HuH-7.5 (cell line): ENCODE measurements at places on chromosomes 3 and 15.

- no peak for DNase-seq
Observed at GRCh38 chr3:42960282-42960681, 18.8 kb upstream of the GASK1A start.

- no peak for DNase-seq
Observed at GRCh38 chr3:48656841-48657281, 5.8 kb downstream of the CELSR3 start.

DNA sequence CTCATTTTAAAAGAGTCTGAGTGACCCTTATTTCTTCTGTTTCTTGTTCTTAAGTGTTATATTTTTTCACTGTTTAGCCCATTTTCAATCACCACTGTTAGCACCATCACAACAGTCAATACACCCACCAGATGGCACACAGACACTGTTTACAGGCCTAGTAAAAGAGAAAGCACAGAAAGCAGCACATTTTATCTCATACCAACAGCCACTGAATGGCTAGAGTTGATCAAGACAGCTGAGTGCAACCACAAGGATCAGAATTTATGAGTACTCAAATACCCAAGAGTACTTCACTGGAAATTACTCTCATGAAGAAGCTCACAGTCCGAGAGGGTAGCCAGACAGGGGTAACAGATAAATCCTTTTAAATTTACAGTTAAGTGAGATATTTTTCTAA, 127.0 kb downstream of the TFDP2 start:
- no peak for DNase-seq

DNA sequence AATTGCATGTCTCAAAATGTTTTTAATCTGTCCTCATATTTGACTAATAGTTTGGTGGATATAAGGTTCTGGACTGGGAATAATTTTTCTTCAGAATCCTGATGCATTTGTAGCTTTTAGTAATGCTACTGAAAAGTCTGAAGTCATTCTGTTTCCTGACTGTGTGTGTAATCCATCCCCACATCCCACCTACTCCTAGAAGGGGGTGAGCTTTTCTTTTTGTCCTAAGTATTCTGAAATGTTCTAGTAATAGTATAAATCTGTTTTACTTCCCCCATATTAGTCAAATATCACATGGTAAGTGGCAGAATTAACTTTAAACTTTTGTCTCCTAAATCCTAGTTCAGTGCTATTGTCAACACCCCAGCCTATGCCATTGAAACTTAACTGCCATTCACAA, 162.8 kb downstream of the GREM1 start:
- DNase-seq, result no peak

DNA sequence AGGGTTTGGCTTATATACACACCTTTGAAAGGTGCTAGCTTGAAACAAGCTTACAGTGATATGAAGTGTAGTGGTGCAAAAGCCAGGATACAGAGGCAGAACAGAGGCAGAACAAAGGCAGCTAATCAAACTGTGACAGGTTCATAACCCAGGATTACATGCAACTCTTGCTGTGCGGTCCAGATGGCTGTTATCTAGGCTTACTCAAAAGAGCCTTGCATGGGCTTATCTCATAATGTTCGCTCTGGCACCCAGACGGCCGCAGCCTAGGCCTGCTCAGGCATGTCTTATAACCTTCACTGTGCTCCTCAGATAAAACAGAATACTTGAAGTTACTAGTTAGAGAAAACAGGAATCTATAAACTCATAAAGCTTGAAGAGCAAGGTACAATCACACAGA, 22.8 kb upstream of the NOX5 start:
- DNase-seq, result no peak

- DNase-seq, result peak; percentile 13
Observed at GRCh38 chr3:140699516-140700231, 21.8 kb downstream of the TRIM42 start.

GRCh38 chr3:117285737-117286136, 576.2 kb downstream of the TUSC7 start:
- DNase-seq, result no peak

- no peak for DNase-seq
Observed at GRCh38 chr15:47514200-47514652, 203.1 kb upstream of the SEMA6D start.

DNA sequence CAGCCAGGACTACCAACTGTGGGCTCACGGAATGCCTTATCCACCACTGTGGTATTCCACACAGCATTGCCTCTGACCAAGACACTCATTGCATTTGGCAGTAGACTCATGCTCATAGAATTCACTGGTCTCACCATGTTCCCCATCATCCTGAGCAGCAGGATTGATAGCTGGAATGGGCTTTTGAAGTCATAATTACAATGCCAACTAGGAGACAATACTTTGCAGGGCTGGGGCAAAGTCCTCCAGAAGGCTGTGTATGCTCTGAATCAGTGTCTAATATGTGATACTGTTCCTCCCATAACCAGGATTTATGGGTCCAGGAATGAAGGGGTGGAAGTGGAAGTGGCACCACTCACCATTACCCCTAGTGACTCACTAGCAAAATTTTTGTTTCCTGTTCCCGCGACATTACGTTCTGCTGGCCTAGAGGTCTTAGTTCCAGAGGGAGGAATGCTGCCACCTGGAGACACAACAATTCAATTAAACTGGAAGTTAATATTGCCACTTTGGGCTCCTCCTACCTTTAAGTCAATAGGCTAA, 58.6 kb upstream of the CCDC80 start:
- DNase-seq, result no peak

- DNase-seq, result no peak
Observed at GRCh38 chr3:88785841-88786240, 321.6 kb upstream of the EPHA3 start.

- DNase-seq, result no peak
Observed at GRCh38 chr3:178750639-178751300, 214.5 kb downstream of the KCNMB2 start.

GRCh38 chr3:114542359-114542758, 248.5 kb downstream of the TIGIT start:
- no peak for DNase-seq

DNA sequence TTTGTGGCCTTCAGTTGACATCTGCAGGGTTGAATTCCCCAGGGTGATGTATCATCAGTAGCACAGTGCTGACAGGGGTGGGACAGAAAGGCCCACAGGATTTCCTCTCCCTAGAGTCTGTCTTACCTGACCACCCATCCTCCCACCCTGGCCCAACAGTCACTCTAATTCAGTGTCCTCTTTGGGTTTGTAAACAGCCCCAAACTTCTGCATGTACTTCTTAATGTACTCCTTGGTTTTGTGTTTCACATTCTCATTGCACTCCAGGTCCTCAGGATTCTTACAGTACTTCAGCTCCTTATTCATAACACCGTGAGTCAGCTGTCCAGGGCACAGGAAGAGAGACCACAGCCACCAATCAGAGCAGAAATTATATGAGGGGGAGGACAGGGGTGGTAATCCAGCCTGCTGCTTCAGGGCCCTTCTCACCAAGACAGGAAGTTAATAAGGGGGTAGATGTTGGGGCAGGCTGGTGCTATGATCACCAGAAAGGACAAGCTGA, 37.5 kb downstream of the NBEAL2 start:
- DNase-seq, result no peak

- DNase-seq, result no peak
Observed at GRCh38 chr3:75254685-75255084, 409.4 kb upstream of the FRG2C start.

- no peak for DNase-seq
Observed at GRCh38 chr3:47482366-47482765, 6.6 kb upstream of the SCAP start.

DNA sequence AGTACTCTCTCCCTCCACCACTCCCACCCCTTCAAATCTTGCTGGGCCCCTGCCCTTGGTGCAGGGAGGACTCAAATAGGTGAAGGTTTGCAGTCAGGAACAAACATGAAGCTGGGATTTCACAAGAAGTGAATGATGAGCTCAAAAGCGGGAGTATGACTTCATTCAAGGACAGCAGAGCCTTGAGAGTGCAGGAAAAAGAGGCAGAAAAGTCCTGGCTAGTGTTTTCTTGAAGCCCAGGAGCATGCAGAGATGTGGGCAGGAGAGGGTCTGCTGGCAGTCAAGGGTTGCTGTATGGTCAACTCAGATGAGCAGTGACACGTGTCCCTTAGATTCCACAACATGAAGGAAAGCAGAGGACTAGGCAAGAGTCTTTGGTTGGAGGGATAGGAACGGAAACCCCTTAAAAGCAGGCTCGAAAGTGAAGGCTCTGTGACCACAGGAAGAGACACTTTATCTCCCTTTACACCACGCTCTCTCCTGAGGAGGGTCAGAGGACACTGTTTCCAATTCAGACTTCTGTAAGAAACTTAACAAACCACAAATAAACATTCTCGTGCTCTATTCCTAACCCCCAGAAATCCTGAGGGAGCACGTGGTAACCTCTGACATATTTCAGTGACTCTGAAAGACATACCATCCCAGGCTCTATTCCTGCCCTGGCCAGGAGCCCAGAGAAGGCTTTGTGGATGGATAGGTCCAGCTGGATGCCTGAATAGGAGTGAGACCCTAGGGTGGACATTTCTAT, 168.0 kb upstream of the NDN start:
- DNase-seq, result no peak

DNA sequence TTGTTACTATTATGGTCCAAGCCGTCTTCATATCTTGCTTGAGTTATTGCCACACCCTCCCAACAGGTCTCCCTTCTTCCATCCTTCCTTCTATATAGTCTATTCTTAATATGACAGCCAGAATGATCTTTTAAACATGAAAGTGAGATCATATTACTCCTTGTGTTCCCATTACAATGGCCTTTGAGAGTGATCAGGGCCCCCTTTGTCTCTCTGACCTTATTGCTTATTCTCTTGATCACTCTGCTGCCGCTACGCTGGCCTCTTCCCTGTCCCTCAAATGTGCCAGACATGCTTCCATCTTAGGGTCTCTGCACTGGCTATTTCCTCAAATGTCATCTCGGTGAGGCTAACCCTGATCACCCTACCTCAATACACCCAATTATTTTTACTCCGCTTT, 38.1 kb downstream of the UBE2E2 start:
- DNase-seq, result no peak

- DNase-seq, result no peak
Observed at GRCh38 chr3:188000361-188000861, 153.5 kb upstream of the LPP start.

DNA sequence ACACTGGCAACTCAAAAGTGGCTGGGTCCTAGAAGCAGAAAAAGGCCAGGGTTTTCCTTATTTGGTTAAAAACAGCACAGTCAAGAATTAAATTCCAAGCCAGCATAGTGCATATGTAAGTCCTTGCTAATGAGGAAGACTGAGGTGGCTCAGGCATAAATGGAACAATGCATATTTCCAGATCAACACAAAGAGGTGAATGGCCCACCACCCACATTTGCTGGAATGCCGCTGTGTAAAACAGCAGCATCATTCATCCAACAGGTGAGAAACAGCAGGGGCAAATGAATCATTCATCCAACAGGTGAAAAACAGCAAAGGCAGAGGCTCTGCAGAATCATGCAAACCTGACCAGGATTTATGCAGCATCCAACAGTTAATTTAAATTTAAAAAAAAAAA, 32.9 kb downstream of the GPR176 start:
- no peak for DNase-seq

DNA sequence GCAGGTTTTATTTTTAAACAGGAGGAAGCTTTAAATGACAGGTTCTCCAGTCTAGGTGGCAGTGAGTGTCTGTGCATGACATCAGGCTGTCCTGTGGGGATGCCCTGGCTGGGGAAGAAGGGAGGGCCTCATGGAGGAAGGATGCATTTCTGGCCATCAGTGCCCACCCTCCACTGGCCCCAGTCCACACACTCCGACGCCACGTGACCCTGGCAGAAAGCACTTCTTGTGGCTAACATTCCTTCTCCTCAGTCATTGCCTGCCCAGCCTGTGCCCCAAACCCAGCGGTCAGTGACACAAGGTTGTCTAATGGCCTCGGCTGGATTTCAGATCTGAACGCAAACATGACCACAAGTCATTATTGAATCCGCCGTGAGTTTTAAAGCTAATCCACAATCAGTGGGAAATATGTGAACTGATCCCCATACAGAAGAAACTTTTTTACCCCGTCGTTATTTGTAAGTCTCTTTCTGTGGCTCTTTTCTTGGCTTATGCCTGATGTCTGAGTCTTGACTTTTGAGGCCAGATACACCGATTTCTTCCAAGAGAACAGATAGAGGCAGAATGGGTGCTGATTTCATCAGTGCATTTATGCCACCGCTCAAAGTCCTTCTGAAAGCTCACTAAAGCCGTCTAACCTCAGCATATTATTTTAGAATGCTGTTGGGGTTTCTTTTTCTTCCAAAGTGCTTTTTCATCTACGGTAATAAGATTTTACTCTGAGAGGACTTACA, 17.3 kb upstream of the LRRK1 start:
- DNase-seq, result no peak

GRCh38 chr3:6039971-6040370, 820.9 kb upstream of the GRM7 start:
- no peak for DNase-seq

DNA sequence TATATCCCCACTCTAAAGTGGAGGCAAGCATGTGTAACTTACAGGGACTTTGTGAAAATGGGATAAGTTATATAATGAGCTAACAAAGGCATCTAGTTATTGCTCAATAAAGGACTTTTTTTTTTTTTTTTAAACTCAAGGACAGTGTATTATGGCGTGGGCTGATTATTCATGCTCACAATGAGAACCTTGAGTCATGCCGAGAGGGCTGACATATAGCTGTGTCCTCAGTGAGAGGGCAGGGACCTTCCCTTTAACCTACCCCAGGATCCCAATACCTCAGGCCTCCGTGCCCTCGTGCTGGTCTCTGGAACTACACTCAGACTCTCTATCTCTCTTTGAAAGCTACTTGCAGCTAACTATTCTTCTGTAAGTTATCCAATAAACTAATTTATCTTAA, 319.9 kb upstream of the ICE2 start:
- DNase-seq, result no peak

DNA sequence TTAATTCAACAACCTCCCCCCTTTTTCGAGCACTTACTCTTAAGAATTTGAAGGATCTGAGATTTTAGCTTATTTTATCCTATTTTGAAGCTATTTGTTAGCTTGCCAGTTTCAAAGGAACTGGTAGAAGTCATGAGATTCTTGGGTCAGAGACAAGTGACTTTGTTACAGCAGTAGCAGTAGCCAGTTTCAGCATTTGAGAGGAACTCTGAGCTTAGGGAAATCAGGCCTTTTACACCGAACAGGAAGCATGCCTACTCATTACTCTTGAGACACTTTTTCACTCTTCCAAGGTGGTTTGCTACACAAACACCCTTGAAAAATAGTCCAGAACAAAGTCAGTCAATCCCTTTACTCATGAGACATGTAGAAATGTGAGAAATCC, 24.5 kb upstream of the TM4SF1 start:
- DNase-seq, result no peak

GRCh38 chr3:154129625-154130024, 8.4 kb downstream of the ARHGEF26 start:
- no peak for DNase-seq

DNA sequence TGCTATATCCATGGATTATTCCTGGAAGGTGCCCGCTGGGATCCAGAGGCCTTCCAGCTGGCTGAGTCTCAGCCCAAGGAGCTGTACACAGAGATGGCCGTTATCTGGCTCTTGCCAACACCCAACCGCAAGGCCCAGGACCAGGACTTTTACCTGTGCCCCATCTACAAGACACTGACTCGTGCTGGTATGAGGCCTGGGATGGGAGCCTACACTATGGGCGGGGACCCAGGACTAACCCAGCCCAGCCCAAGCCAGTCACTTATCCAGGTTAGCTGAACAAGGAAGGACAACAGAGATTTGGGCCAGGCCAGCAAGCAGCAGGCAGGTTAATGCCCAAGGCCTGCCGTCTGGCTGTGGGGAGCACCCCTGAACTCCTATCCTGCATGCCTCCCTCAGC, 45.3 kb downstream of the SEMA3G start:
- no peak for DNase-seq

GRCh38 chr3:28008235-28008634, 233.2 kb upstream of the CMC1 start:
- no peak for DNase-seq

- no peak for DNase-seq
Observed at GRCh38 chr3:62149962-62150361, 223.4 kb downstream of the FEZF2 start.
